ENCODE measurements at places on chromosomes 6 and 20.

- no peak for DNase-seq
These were observed 6.0 kb downstream of the TAP2 start for GRCh38 chr6:32832535-32832934.

DNA sequence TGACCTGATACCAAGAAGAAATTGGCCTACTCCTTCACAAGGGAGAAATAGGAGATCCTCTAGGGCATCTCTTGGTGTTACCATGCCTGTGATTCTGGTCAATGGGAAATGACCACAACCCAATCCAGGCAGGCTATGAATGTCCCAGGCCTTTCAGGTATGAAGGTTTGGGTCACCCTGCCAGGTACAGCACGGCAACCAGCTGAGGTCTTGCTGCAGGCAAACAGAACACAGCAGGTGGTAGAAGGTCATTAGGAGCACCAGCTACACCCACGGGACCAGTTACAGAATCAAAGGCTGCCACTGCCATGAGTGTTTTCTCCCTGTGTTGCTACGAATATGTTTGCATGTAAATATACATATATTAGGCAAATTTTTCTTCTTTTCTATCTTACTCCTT is 202.3 kb downstream of the ERMARD start:
- no peak for DNase-seq

DNA sequence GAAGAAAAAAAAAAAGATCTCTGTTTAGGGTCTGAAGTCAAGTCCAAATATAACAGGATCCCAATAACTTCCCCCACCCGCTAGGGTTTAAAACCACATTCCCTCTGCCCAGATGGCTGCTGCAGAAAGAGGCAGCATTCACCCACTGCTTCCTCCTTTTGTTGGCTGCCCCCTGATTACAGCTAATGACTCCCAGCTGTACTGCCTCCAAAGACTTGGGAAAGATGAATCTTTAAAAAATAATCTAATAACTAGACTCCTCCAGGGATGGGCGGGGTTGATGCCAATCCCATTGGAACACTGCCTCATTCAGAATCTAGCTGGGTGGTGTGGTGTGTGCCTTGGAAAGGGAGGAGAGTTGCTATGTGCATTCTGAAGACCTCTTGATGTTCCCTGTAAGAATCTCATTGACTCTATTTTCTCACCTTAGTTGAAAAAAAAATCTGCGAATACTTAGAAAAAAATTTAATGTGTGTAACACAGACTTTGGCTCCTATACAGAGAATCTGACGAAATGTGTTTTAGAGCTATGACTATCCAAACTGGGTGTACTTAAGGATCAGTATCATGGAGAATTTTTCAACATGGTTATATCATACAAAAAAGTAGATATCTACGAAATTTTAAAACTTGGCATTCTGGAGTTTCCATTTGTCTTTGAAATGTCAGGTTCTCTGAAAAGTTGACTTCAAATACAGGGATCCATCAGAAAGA is 174.0 kb downstream of the RNF144B start:
- no peak for DNase-seq

DNA sequence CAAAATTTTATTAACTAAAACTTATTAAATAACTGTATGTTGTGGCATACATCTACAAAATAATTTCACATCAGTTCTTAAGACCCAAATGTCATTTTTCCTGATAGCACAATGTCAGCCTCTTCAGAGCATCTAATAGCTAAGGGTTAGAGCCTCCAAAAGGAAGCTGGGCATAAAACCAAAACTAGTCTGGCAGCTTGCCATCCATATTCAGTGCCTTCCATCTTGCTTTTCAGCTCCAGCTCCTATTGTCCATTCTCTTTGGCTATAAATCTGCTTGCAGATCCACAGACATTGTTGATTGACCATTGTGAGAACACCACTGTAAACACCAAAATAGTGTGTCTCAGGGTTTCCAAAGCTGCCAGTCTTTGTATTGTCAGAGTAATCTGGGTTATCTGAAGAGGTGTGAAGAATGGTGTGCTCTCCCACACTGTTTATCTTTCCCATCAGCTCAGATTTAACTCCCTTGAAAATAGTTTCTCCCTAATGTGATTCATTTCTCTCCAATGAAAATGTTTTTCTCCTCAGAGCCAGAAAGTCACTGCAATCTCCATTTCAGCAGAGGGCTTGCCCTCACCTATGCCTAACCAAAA is 154.8 kb upstream of the KCNQ5 start:
- no peak for DNase-seq

DNA sequence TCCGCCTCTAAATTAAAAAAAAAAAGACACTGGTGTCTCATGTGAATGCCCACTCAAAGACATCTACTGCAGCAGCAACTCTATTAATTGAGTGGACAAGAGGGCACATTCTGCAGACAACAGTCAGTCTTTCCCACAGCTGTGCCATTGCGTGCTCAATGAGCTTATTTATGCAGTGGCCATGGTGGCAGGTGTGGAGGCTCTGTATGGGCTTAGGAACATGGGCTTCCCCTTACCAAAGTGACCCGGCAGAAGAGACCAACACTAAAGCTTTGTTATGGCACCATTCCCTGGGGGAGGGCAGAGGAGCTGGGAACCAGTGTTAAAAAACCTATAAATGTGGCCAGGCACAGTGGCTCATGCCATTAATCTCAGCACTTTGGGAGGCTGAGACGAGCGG is 4.2 kb upstream of the VAPB start:
- no peak for DNase-seq

- DNase-seq, result no peak
These were observed 249.4 kb downstream of the ATXN1 start for GRCh38 chr6:16511723-16512489.

DNA sequence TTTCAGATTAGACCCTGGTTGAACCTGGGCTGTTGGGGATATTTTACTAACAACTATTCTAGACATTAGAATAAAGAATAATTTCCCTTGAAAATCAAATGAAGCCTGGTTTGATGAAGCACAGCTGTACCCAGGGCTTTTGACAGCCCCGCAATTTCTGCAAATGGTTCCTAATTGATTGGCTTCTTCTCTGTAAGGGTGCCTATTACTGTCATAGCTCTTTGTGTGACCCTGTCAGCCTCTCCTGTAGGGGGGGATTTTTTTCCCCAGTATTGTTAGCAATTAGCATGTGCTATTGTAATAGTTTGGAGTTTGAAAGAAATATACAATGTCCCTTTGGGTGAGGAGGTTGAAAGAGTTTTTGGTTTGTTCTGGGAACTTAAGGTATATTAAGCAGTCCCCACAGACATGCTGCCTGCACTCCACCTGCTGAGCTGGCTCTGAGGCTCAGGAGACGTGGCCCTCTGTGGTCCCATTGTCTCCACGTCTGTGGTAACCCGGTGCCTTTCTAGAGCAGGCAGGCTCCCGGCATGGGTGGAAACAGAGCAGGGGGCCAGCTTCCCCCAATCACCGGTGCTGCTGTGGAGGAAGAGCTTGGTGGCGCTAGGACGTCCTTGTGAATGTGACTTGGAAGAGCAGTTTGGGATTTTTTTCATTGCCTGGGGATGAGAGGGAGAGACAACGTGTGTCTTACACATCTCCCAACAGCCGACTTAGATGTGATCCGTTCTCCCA is 47.3 kb upstream of the CLDN20 start:
- DNase-seq, result no peak

DNA sequence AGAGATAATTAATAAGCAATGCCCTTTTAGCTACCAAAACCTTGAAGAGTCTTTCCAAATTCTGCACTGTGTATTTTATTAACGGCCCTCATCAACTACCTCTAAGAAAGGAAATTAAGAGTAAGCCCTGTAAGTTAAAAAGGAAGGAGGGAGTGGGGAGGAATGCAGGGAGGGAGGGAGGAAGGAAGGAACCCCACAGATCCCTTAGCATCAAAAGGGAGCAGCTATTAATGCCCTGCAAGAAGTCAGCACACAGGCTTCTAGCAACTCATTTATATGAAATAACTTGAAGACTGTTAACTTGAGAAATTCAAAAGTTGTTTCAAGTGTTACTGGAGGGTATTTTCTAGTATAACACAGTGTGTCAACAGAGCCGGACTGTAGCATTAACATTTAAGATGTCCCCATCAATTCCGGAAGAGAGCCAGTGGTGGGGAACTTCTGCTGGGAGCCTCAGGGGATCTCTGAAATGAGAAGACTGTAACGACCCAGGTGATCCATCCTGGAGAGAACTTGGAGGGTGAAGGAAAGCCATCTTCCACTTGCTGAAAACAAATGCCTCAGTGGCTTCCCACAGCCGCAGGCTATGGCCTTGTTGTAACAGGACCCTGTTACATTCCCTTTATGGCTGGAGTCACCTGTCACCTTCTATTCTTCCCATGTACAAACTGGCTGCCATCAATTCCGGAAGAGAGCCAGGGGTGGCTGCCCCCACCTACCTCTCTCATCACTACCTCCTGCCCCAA is 33.2 kb downstream of the SLC22A23 start:
- DNase-seq, result no peak

DNA sequence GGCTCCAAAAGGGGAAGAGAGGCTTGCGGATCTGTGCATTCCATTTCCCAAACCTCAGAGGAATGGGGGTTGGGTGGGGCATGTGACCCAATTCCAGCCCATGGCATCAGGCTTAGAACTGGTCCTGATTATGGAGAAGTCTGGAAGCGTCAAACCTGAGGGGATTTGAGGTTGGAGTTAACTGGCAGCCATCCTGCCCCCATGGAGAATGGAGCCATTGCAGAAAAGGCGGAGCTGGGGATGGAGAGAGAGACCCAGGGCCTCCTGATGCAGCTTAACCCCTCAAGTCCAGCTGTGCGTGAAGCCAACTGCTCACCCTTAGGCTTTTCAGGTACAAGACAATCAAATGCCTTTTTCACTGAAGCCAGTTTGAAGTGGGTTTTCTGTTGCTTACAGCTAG is 9.9 kb upstream of the SDCBP2 start:
- no peak for DNase-seq

All from NCI-H1694 (cell line).